ENCODE measurements at places on chromosomes 4 and X.

DNA sequence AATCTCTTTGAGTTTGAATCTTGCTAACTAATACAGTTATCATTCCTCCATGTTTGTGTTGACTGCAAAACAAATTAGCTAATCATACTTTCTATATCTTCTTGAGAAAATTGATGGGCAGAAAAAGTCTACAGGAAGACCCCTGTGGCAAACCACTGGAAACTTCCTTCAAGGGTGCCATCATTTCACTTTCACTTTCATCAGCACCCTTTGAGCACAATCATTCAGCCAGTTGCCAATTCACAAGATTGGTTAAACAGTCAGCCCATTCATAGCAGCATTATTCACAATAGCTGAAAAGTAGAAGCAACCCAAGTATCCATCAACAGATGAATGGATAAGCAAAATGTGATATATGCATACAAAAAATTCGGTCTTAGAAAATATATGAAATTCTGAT, 101.5 kb downstream of the CCDC160 start:
- no peak for DNase-seq

DNA sequence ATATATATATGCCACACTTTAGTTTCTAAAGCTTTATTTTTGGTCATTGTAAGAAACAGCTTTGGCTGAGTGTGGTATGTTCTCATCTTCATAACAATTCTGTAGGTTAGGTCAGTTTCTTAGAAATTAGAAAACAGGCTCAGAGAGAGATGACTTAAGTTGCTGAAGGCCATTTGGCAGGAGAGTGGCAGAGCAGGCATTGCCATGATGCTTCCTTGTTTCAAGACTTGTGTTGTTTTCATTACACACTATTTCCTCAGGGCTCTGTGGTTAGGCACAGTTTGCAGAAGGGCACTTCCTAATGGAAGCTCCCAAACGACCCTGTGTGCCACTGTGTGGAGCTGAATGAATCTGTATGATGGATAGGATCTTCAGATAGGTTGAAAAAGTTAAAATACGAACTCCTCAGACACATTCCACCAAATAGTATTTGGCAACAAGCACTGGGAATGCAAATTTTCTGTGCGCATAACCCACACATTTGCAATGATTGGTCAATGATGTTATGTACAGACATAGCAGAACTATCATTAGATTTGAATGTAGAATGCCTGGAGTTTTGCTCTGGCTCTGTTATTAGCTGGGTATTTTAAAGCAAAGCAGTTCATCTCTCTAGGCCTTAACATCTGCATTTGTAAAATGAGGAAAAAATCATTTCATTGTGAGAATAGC, 274.3 kb upstream of the HS3ST1 start:
- no peak for DNase-seq

DNA sequence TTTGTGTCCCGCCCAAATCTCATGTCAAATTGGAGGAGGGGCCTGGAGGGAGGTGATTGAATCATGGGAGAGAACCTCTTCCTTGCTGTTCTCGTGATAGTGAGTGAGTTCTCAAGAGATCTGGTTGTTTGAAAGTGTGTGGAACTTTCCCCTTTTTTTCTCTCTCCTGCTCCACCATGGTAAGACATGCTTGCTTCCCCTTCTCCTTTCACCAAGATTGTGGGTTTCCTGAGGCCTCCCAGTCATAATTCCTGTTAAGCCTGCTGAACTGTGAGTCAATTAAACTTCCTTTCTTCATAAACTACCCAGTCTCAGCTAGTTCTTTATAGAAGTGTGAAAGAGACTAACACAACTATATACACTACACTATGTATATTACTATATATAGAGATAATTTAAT, 697.8 kb upstream of the HS3ST1 start:
- no peak for DNase-seq

DNA sequence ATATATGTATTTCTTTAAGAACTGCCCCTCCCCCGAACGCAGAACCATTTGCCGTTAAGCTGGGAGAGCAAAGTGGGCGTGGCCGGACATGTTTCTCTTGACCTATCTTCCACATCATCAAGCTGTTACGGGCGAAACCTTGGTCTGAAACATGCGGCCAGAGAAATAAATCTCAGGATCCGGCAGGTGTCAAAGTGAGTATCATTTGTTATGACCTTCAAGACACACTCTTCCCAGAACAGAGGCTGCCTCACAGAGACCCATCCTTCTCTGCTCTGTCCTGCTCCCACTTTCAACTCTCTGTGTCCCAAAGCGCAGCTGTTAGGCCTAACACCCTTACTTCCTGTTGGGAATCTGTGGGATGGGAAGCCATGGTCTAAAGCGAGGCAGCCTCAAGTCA, at the start of gene MAGEB18:
Gene MAGEB18, plus strand, starts transcription at position 70 of the 400 bp plus-strand sequence. CDS start 643 bp downstream, outside the sequence.
- no peak for DNase-seq

DNA sequence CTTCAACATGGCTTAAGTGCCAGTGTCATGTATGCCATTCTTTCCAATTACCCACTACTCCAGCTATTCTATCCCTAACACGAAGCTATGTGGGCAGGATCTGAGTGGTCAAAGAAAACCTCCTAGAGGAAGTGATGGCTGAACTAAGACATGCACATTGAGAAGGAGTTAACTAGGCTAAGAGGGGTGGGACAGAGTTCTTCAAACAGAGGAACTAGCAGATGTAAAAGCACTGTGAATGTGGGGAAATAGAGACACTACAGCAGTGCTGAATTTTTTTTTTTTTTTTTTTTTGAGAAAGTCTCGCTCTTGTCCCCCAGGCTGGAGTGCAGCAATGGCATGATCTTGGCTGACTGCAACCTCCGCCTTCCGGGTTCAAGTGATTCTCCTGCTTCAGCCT, 6.2 kb downstream of the JCHAIN start:
- no peak for DNase-seq

GRCh38 chr4:33088713-33089112, 2368.5 kb downstream of the PCDH7 start:
- DNase-seq, result no peak

GRCh38 chr4:24668956-24669355, 84.6 kb upstream of the DHX15 start:
- no peak for DNase-seq

GRCh38 chr4:41814565-41814964, 66.0 kb upstream of the PHOX2B start:
- DNase-seq, result no peak

GRCh38 chr4:185463541-185463940, 8.0 kb downstream of the CCDC110 start:
- DNase-seq, result no peak

DNA sequence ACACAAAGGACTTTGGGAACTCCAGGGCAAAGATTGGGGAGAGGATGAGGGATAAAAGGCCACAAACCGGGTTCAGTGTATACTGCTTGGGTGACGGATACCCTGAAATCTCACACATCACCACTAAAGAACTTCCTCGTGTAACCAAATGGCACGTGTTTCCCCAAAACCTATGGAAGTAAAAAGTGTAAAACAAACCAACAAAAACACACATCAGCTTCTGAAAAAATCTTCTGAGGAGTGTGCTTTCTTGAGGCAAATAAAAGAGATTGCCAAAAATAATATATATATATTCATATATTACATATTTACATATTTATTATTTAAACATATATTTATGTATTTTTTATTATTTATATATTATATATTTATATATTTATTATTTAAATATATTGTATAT, 3.9 kb downstream of the P2RY8 start:
- no peak for DNase-seq

DNA sequence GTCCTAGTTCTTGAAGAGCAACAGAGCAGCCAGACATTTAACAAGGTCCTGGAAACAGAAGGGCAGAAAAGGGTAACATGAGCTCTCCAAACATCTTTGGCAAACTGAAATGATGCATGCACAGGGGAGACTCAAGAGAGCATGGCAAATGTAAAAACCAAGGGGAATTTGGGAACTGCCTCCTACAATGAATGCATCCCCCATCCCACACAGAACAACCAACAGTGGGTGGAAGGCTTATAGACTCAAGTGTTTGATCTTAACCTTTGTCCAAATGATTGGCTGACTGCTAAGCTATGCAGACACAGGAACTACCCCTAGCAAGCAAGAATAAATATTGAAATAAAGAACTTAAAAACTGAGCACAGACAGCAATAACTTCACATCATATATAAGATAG, 74.4 kb downstream of the CENPC start:
- no peak for DNase-seq

GRCh38 chr4:123587983-123588494, 191.4 kb downstream of the SPRY1 start:
- no peak for DNase-seq

DNA sequence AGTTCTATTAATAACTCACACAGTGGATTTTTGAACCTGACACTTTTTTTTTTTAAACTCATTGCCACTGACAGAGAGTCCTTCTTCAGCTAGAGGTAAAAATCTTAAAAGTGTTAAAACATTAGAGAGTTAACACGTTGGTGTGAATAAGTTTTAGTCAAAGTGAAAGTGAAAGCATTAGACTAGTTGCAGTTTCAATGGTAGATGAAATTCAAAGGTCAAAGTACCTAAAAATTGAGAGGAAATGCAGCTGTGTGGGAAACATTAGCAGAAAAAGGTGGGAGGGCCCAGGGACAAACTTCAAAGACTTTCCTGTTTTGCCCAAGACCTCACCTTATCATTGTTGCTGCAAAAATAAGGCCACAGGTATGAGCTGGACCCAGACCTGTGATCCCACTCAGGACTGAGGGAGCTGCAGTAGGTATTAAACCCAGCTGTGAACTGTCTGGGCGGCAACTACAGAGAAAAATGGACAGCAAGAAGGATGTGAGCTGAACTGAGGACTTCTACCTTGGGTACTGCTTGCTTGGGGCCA, 17.6 kb upstream of the GABRA4 start:
- no peak for DNase-seq

GRCh38 chr4:38603652-38604051, 60.3 kb upstream of the KLF3 start:
- no peak for DNase-seq

DNA sequence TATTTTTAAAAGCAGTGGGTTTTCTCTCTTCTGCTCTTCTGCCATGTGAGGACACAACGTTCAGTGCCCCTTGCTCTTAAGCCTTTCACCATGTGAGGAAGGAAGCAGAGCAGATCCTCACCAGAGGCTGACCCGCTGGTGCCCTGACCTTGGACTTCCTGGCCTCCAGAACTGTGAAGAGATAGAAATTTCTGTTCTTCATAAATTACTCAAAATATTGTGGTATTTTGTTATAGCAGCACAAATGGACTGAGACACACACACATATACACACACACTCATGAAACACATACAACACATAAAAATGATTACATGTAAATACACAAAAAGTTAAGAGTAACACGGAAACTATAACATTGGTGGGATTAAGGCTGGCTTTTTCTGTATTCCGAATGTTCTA, 244.8 kb upstream of the NOCT start:
- no peak for DNase-seq

DNA sequence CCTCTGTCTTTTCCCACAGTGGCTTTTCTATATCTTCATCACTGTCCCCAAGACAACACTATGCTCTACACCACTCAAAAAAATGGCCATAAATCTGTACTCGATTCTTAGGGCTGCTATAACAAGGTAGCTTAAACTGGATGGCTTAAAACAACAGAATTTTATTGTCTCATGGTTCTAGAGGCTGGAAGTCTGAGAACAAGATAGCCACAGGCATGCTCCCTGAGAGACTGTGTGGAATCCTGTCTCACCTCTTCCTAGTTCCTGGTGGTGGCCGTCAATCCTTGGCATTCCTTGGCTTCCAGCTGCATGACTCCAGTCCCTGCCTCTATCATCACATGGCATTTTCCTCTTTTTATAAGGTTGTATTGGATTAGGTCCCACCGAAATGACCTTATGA, 70.7 kb upstream of the DCLK2 start:
- no peak for DNase-seq

- no peak for DNase-seq
Observed at GRCh38 chr4:47106561-47106960, 75.2 kb downstream of the GABRB1 start.

DNA sequence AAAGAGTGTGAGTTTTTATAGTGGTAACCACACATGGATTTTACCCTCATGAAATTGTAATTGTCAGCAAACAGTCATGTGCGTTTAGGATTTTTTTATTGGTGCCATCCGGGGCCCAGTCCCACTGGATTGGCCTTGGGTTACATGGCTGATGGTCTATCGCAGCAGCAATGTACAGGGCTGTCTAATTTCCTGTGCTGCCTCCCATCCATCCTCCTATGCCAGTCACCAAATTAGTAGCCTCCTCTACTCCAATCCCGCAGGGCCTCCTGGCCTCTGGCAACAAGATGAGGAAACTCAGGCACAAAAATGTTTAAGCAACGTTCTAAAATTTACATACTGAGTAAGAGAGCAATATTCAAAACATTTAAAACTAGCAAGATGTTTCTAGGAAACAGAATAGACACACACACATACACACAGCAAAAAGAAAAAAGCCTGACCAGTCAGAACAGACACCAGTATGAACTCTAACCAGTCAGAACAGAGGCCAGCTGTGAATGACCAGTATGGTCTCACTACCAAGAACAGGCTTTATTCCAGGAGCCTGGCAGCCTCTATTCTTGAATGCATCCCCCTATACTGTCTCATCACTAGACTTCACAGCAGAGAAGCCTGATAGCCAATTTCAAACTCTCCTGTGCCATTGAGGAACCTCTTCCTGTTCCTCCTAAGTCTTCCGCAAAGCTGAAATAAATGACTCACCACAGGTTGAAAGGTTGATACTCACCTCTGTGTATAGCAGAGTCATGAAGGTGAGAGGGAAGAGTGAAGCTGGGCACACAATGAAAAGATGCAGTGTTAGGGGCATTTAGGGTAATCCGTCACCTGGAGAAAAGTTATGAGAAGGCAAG, 42.6 kb downstream of the CHRNA9 start:
- DNase-seq, result no peak

DNA sequence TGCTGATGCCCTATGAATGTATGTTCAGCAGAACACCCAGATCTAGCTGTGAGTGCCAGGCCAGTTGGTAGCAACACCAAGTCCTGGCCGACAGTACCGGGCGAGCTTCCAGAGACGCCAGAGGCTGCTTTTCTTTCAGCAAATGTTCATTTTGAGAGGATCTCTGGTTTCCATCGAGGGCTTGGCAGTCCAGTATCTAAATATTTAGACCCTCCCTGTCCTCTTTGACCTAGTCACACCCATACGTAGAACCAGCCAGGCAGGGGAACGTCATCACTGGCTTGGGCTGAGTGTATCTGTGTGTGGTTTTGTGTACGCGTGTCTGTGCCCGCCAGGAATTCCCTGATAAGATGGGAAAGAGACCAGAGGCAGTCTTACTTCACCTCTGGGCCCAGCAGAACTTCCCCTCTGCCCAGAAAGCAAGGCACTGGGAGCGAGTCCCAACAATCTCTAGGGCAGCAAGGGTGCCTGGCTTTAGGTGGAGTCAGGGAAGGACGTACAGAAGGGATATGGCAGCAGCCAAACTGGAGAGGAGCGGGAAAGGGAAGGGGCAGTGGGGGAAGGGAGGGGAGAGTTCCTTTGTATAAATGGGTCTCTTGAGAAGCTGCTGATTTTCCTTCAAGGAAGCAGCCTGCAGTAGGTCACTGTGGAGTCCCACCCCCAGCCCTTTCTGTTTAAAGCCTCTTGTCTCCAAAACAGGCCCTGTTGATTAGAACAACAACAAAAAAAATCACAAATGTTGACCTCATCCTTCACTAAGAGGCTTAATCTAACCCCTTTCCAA, 15.0 kb upstream of the ELF4 start:
- DNase-seq, result no peak
